ENCODE measurements at places on chromosomes 4 and X.
A peak's percentile ranks its signal among the peaks of the same experiment; 100 is the strongest.

DNA sequence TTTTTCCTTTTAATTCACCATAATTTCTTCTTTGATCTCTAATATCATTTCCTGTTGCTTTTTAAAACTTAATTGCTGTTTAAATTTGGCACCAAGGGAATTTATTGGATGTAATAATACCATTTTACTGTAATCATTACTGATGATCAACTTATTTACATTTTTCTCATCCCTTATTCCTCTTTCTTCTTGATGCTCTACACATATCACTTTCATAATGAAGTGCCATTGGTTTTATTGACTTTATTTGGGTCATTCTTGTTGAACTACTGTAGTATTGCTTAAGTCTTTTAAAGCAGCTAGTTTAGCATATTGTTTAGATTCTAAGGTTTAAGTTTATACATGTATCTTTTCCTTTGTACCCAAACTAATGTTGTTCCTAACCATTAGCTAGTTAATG is 130.7 kb downstream of the SLC4A4 start:
- DNase-seq: no peak

DNA sequence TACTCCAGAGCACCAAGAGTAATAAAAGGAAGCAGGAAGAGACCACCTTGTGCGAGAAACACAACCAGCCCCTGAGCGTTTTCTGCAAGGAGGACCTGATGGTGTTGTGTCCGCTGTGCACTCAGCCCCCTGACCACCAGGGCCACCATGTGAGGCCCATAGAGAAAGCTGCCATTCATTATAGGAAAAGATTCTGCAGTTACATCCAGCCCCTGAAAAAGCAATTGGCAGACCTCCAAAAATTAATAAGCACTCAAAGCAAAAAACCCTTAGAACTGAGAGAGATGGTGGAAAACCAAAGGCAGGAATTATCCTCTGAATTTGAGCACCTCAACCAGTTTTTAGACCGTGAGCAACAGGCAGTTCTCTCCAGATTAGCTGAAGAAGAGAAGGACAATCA is 5.7 kb downstream of the TRIM75 start:
- DNase-seq: no peak

- DNase-seq: no peak
Measured at GRCh38 chr4:1402021-1402515, 4.2 kb downstream of the NKX1-1 start.

DNA sequence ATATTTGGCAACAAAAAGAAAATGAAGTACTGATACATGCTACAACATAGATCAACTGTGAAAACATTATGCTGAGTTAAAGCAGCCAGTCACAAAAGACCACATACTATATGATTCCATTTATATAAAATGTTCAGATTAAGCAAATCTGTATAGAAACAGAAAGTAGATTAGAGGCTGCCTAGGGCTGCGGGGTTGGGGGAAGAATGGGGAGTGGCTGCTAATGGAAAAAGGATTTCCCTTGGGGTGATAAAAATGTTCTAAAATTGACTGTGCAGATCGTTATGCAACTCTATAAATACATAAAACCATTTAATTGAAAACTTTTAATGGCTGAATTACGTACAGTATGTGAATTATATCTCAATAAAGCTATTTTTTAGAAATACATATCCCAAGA is 46.8 kb downstream of the NEK1 start:
- no peak for DNase-seq

DNA sequence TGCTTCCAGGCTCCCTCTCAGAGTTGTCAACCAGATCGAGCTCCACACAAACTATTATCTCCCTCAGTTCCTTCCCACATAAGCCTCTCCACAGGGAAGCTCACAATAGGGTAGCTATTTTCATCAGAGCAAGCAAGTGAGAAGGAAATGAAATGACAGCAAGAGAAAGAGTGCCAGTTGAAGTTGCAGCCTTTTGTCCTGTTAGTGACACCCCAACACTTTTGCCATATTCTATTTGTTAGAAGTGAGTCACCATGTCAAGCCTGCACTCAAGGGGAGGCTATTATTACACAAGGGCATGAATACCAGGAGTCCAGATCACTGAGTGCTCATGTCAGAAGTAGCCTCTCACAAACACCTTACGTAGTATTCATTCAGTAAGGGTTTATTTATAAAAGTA is 266.3 kb upstream of the NOCT start:
- no peak for DNase-seq

- no peak for DNase-seq
Measured at GRCh38 chr4:78002260-78002659, 54.9 kb upstream of the FRAS1 start.

GRCh38 chr4:161792991-161793390 is 370.8 kb downstream of the FSTL5 start:
- DNase-seq: no peak

- peak; percentile 19 for DNase-seq
Measured at GRCh38 chrX:21996872-21997455, 35.2 kb upstream of the PHEX start.

GRCh38 chr4:157172011-157172410 is 48.5 kb upstream of the GRIA2 start:
- no peak for DNase-seq

GRCh38 chr4:153113838-153114105 is 90.5 kb upstream of the TRIM2 start:
- DNase-seq: no peak

- DNase-seq: no peak
Measured at GRCh38 chr4:169259271-169259670, 11.5 kb downstream of the SH3RF1 start.

DNA sequence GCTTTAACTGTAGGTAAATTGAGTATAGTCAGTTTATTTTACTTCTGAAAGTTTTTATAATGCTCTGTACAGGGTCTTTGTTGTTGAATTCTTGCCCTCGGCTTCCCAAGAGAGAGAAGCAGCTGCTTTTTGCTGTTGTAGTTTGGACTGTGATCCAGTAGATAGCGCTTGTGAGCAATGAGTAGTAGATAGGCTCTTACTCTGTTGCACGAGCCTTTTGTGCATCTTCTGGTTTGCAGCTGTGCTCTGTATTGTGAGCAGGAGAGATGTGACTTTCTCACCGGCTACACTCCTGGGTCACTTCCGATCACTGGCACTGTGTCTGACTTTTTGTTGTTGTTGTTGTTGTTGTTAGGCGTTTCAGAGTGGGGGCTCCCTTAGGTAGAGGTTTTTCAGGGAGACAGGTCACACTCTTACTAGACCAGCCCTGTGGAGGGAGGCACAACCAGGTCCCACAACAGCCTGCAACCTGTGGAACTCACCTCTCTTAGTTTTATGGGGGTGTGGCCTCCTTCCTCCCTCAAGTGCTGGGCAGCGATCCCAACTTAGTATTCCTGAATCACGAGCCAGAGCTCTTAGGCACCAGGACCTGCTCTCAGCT is 822.1 kb upstream of the GALNTL6 start:
- peak; percentile 6 for DNase-seq

DNA sequence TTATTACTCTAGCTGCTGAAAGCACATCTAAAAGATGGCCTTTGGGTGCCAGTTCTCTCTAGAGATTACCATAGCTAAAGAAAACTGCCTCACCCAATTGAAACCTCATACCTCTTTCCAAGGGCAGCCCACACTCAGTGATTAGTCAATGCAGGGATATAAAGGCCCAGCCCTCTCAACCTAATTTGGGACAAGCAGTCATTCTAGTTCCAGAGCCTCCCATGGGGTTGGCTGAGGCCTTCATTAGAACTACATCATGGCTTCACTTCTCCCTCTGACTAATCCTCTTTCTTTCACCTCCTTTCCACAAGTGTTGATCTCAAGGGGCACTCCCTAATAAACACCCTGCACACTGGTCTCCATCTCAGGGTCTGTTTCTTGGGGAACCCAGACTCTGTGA is 38.5 kb upstream of the C1GALT1C1 start:
- no peak for DNase-seq

GRCh38 chr4:84531689-84532088 is 32.6 kb upstream of the NKX6-1 start:
- no peak for DNase-seq

DNA sequence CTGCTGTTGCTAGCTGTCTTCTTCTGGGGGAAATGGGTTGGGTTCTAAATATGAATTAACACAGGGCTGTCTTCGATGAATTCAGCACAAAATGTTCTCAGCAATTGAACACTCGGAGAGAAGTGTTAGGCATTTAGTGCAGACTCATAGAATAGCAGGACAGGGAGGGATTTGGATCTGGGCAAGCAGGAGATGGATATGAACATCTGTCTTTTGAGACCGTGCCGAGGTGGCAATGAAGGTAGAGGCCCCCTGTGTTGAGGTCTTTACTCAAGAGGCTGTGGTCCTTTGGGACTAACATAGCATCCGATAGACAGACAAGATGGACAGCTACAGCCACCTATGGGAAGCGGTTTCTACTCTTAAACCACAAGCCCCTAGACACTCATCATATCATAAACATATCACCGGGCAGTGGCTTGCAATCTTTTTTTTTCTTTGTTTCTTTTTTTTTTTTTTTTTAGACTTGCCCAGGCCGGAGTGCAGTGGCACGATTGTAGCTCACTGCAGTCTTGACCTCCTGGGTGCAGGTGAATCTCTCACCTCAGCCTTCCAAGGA is 6.7 kb downstream of the CD99 start:
- DNase-seq: no peak

- no peak for DNase-seq
Measured at GRCh38 chrX:112691361-112691760, 11.6 kb upstream of the LHFPL1 start.

DNA sequence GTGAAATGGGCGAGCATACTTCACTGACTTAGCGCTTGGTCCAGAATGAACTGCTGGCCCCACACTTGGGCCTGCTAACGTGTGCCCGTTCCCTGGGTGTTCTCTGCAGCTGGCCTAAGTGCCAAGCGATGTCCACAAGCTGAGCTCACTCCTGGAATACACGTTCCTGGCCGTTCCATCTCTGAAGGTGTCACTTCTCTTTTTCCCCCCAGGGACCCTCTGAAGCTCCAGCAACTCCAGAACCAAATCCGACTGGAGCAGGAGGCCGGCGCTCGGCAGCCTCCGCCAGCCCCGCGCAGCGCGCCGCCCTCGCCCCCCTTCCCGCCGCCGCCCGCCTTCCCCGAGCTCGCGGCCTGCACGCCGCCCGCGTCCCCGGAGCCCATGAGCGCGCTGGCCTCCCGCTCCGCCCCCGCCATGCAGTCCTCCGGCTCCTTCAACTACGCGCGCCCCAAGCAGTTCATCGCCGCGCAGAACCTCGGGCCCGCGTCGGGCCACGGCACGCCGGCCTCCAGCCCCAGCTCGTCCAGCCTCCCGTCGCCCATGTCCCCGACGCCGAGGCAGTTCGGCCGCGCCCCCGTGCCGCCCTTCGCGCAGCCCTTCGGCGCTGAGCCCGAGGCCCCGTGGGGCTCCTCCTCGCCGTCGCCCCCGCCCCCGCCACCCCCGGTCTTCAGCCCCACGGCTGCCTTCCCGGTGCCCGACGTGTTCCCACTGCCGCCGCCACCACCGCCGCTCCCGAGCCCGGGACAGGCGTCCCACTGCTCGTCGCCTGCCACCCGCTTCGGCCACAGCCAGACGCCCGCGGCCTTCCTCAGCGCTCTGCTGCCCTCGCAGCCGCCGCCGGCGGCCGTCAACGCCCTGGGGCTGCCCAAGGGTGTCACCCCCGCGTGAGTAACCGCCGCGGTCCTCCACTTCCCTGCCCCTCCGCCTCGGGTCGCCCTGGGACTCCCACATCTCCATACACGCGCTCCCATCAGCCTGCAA is 132.3 kb downstream of the CBR4 start:
- no peak for DNase-seq

DNA sequence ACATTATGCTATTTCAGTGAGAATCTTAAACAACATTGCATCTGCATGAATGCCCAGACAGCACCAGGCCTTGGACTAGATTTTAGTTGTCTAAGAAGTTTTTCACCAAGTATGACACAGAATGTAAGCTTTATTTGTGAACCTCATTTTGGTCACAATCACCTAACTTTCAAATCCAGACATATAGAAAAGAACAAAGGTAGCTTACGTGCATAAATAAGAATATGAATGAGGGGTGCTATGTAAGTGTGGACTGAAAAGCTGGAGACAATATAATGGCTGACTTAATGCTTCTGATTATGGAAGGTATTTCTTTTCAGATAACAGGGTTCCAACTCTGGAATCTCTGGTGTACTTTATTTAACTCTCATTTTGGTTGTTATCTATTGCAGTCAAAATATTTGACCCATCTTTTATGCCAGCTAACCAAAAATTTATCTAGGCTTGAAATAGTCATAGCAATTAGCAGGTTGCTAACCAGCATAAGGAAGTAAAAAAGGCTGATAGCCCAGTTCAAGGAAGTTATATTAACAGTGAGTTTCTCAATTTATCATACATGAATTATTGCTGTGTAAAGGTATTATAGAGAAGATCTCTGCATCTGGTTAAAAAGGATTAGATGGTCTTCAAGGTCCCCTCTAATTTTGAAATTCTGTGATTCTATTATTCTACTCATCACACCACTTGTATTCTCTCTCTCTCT is 36.5 kb downstream of the SLC7A11 start:
- no peak for DNase-seq

DNA sequence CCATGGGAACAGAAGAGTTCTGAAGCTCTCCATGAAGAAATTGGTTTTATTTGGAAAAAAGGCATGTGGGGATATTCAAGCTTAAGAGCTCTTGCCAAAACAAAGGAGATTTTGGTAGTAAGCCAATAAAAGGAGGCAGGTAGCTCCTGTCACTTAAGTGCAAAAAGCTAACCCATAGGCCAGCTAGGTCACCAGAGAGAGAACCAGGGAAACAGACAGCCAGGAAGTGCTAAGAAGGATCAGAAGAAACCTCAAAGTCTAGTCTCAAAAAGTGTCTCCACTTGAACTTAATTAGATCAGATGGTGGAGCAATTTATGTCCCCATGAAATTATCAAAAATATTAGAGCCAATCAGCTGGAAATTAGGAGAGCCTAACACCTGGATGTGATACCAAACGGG is 49.2 kb downstream of the CD40LG start:
- no peak for DNase-seq

- DNase-seq: no peak
Measured at GRCh38 chrX:136021160-136021559, 35.9 kb downstream of the SLC9A6 start.

DNA sequence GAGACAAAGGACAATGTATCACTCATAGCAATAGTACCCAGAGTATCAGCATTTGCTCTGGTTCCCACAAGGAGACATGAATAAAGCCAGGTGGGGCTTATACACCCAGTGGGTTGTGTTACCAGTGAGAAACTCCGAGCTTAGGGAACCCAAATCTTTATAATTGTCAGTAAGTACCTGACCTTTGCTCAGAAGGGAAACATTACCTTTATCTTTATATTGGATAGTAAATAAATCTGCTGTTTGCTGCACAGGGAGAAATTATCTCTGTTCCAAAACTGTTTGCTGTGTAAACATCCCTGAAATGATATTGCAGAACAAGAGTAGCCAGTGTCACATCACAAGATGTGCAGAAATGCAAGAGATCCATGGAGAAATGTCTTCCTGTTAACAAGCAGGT is 12.1 kb upstream of the SLAIN2 start:
- DNase-seq: no peak

DNA sequence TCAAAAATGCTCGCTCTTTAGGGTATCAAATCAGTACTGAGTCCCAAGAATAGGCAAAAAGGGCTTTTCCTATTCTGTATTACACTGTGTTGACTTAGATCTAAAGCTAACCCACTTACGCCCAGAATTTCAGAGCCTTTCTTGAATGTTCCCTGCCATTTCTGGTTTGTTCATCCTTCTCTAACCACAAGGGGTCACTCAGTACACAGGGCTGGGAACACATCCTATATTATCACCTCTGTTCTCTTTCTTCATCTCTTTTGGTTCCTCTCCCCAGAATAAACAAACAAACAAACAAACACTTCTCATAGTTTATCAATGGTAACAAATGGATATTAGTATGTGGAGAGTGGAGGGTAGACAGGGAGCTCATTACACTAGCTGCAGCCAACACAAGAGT is 25.5 kb upstream of the MORC4 start:
- DNase-seq: no peak

GRCh38 chrX:152844256-152844655 is 13.4 kb downstream of the NSDHL start:
- no peak for DNase-seq

All from SW 1271 (cell line).